ENCODE measurements at places on chromosomes 2 and 18.

GRCh38 chr2:39550701-39551285 is 113.7 kb upstream of the MAP4K3 start:
- H3K27ac ChIP-seq = no peak overlapping the region
- no peak overlapping the region for H3K4me3 ChIP-seq
- H3K4me1 ChIP-seq = peaks cover 9% of the 10 kb centered on the region
- DNase-seq = no peak
- peaks cover 2% of the 10 kb centered on the region for H3K36me3 ChIP-seq

DNA sequence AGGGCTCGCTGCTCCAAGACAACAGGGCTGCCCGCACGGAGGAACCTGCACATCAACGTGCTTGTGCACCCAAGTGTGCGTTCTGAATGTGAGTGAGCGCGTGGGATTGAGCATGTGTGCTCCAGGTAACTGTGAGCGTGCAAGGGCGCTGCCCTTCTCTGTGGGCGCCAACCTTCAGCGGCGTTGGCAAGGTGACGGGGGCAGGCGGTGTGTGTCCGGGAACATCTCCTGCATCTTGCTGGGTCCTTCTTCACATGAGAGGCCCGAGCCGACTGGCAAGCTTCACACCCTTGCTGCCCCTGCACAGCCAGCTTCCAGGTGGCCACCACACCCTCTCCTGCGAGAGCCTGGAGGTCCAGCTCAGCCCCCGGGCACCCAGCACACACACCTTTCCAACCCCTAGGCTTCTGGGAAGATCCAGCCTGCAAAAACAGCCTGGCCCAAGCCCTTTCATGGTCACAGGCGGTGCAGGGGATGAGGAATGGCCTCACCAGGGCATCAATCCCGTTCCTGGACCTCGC is 220.9 kb downstream of the HDAC4 start:
- H3K4me3 ChIP-seq = no peak overlapping the region
- peaks cover 37% of the 10 kb centered on the region for H3K36me3 ChIP-seq
- H3K27ac ChIP-seq = no peak overlapping the region
- peaks cover 32% of the 10 kb centered on the region for H3K4me1 ChIP-seq

DNA sequence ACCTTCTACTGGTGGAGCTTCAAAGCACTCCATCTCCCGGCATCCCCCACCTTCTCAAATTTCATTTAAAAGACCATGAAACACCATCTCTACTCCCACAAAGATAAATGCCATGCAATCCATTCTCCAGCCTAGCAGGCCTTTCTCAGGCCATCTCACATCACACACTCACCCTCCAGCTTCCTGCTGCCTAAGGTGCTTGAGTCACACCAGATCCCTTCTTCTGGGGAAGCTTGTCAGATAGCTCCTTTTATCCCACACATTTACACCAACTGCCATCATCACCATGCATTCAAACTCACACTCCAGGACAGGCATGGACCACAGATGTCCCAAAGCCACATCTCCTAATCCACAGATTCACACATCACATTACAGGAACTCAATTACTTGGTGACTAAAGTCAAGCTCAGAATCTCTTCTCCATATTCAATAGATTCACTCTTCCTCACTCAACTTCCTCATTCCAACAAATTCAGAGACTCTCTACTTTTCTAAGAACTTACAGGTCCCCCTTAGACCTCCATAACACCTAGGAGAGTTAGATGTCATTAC is 292.5 kb downstream of the TNS1 start:
- H3K36me3 ChIP-seq = no peaks in the 10 kb centered on the region
- no peak overlapping the region for H3K4me3 ChIP-seq
- H3K27ac ChIP-seq = peak overlapping the region; percentile 27
- H3K27me3 ChIP-seq = no peaks in the 10 kb centered on the region

GRCh38 chr2:156505696-156506095 is 69.5 kb downstream of the GPD2 start:
- no peaks in the 10 kb centered on the region for H3K36me3 ChIP-seq

GRCh38 chr2:28702415-28702861 is 49.2 kb upstream of the PPP1CB start:
- no peaks in the 10 kb centered on the region for H3K36me3 ChIP-seq
- H3K27me3 ChIP-seq = no peaks in the 10 kb centered on the region
- no peak overlapping the region for H3K4me3 ChIP-seq
- DNase-seq = no peak
- no peak overlapping the region for H3K27ac ChIP-seq

GRCh38 chr2:190553254-190553653 is 18.7 kb upstream of the NEMP2 start:
- DNase-seq = no peak
- H3K27ac ChIP-seq = no peak overlapping the region
- H3K4me1 ChIP-seq = no peaks in the 10 kb centered on the region
- no peaks in the 10 kb centered on the region for H3K27me3 ChIP-seq
- H3K4me3 ChIP-seq = no peak overlapping the region

DNA sequence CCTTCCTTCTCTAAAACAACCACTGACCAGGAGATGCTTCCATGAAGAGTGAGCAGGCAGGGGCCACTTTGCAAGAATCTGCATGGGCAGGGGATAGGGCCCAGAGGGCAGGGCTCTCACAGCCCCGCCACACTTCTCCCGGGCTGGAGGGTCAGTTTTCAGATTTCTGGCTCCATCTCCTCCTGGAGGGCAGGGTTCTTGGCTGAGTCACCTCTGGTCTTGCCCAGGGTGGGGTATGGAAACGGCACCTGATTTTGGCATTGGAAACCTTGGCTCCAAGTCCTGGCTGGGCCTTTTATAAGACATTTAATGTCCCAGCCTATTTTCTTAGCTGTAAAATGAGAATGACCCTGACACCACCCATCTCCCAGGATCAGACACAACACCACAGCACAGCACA is 27.6 kb upstream of the ASPRV1 start:
- H3K4me1 ChIP-seq = peaks cover 2% of the 10 kb centered on the region
- peaks cover 19% of the 10 kb centered on the region for H3K36me3 ChIP-seq
- no peak overlapping the region for H3K27ac ChIP-seq

- peak overlapping the region; percentile 48 for H3K27ac ChIP-seq
- H3K4me3 ChIP-seq = no peak overlapping the region
- H3K27me3 ChIP-seq = no peaks in the 10 kb centered on the region
- H3K36me3 ChIP-seq = no peaks in the 10 kb centered on the region
- no peak for DNase-seq
Measured at GRCh38 chr2:113827426-113827825, 62.5 kb upstream of the ACTR3 start.

GRCh38 chr2:96815326-96816126 is 542 bp upstream of the CNNM3 start:
- peaks cover 44% of the 10 kb centered on the region for H3K4me1 ChIP-seq
- H3K27ac ChIP-seq = peak overlapping the region; percentile 81
- peaks cover 4% of the 10 kb centered on the region for H3K36me3 ChIP-seq
- H3K4me3 ChIP-seq = peak overlapping the region; percentile 75

DNA sequence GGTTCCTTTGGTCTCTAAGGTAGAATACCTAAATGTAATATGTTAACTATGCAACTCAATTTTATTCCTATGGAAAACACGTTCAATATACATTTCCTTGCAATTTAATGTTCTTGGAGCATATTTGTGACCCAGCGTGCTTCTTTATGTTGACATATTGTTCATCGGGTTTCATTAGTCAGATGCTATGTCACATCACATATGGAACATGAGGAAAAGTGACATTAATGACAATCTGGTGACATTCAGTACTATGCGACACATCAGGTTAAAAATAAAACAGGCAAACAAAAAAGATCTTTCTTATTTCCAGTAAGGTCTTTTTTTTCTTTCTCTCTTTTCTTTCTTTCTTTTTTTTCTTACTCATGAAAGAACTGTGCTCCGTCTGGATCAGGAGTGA is 135.6 kb upstream of the SMIM21 start:
- no peak for DNase-seq
- no peaks in the 10 kb centered on the region for H3K36me3 ChIP-seq
- no peaks in the 10 kb centered on the region for H3K4me1 ChIP-seq
- peaks cover 10% of the 10 kb centered on the region for H3K27me3 ChIP-seq
- no peak overlapping the region for H3K4me3 ChIP-seq
- no peak overlapping the region for H3K27ac ChIP-seq

- no peak overlapping the region for H3K4me3 ChIP-seq
- DNase-seq = no peak
- H3K27me3 ChIP-seq = no peaks in the 10 kb centered on the region
- no peaks in the 10 kb centered on the region for H3K36me3 ChIP-seq
- H3K27ac ChIP-seq = no peak overlapping the region
- peaks cover 18% of the 10 kb centered on the region for H3K4me1 ChIP-seq
Measured at GRCh38 chr2:150700666-150701580, 213.5 kb upstream of the RND3 start.

DNA sequence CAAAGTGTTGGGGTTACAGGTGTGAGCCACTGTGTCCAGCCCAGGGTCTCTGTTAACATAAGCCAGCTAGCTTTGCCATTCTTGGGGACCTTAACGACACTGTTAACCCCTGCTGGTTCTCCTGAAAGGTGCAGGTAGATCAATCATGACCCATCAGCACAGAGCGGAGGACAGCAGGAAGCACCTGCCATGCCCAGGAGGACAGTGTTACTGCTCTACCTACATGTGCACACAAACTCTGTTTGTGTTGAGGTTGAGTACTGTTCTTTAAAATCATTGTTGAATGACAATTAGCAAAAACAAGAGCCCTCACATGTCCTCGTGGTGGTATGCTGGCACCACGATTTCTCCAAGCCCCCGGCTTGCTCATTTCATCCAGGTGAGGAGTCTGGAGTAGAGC is 120.9 kb downstream of the FAM210A start:
- H3K4me3 ChIP-seq = no peak overlapping the region
- no peaks in the 10 kb centered on the region for H3K36me3 ChIP-seq
- no peaks in the 10 kb centered on the region for H3K4me1 ChIP-seq
- no peaks in the 10 kb centered on the region for H3K27me3 ChIP-seq
- no peak overlapping the region for H3K27ac ChIP-seq
- no peak for DNase-seq

GRCh38 chr2:58671675-58672074 is 430.6 kb upstream of the FANCL start:
- peaks cover 1% of the 10 kb centered on the region for H3K36me3 ChIP-seq
- no peak overlapping the region for H3K27ac ChIP-seq
- H3K27me3 ChIP-seq = no peaks in the 10 kb centered on the region
- no peaks in the 10 kb centered on the region for H3K4me1 ChIP-seq

GRCh38 chr2:98478907-98479306 is 34.2 kb downstream of the INPP4A start:
- H3K27ac ChIP-seq = no peak overlapping the region
- no peak overlapping the region for H3K4me3 ChIP-seq
- H3K27me3 ChIP-seq = no peaks in the 10 kb centered on the region
- peaks cover 55% of the 10 kb centered on the region for H3K4me1 ChIP-seq

DNA sequence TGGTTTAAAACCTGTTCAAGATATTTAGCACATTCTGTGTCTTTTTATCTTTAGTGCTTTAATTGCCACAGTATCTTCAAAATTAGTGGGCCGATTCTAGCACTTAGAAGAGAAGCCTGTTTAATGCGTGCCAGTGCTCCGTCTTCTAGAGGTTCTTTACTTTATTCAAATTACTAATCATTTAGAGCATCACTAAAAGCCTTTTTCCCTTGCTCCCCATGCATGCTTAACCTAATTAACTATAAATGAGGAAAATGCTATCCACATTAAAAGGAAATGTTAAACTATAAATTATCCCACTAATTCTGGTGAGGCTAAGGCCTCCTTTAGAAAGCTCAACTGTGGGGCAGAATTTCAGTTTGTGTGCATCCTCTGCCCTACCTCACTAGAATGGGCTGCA is 31.5 kb upstream of the INSIG2 start:
- no peak overlapping the region for H3K4me3 ChIP-seq
- no peak for DNase-seq
- H3K27me3 ChIP-seq = peaks cover 87% of the 10 kb centered on the region
- no peaks in the 10 kb centered on the region for H3K36me3 ChIP-seq
- H3K27ac ChIP-seq = no peak overlapping the region
- peaks cover 6% of the 10 kb centered on the region for H3K4me1 ChIP-seq

GRCh38 chr2:224951723-224952481 is 90.4 kb downstream of the DOCK10 start:
- no peak for DNase-seq
- peaks cover 8% of the 10 kb centered on the region for H3K27me3 ChIP-seq
- H3K27ac ChIP-seq = no peak overlapping the region
- H3K4me3 ChIP-seq = no peak overlapping the region
- H3K4me1 ChIP-seq = no peaks in the 10 kb centered on the region
- no peaks in the 10 kb centered on the region for H3K36me3 ChIP-seq

DNA sequence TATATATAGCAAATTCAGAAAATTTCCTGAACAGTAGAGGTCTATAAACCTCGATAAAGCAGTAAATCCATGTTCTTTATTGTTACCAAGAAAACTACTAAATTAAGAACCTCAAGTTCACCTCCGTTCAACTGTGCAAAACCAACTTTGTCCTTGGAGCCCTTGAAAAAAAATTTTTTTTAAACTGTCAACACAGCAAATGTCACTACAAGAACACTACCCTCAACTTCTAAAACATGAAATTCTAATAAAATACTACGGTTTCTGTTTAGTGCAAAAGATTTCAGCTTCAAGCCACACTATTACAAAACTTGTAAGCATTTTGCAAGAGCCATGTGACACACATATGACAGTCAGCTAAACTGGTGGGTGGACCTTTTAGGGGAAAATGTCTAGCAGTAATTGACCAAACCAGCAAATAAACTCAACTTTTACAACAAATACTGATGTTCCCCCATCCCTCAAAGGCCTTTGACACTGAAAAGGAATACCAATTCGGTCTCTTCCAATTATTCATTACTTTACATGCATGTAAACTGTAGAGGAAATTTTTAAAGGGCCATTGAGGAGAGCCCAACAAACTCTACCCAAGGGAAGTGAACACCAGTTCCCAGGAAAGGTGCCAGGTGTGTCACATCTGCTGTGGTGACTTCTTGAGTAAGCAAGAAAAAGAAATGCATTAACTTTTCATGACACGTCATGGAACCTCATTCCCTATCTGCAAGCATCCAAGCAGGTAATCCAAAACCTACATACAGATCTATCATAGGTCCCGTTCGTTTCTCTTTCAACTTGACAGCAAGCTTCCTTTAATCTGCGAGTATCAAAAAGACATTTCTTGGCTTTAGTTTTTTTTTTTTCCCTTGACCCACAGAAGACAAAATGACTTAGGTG is 1.4 kb downstream of the RAB1A start:
- H3K4me1 ChIP-seq = peaks cover 37% of the 10 kb centered on the region
- H3K36me3 ChIP-seq = no peaks in the 10 kb centered on the region
- H3K4me3 ChIP-seq = peak overlapping the region; percentile 99
- DNase-seq = no peak

- no peaks in the 10 kb centered on the region for H3K27me3 ChIP-seq
- no peak for DNase-seq
- H3K27ac ChIP-seq = no peak overlapping the region
- no peaks in the 10 kb centered on the region for H3K36me3 ChIP-seq
Measured at GRCh38 chr2:7672027-7672684, 754.9 kb downstream of the RNF144A start.

DNA sequence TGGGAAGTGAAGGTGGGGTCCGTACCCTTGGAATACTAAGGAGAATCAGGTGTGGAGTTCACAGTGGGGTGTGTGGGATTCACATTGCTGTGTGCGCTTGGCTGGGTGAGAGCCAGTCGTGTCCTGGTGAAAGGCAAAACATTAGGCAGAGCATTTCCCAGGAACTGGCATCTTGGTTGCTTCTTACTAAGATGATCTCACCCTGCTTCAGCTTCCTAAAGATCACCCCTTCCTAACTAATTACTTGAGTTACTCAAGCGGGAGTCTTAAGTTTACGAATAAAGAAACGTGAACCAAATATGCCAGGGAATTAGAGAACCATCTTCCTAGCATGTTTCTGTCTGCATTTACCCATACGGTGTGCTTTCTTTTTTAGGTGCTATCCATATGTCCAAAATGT is 122.9 kb downstream of the NCK2 start:
- no peak for DNase-seq
- H3K36me3 ChIP-seq = peaks cover 2% of the 10 kb centered on the region
- no peaks in the 10 kb centered on the region for H3K27me3 ChIP-seq
- peak overlapping the region; percentile 88 for H3K27ac ChIP-seq
- peaks cover 46% of the 10 kb centered on the region for H3K4me1 ChIP-seq
- H3K4me3 ChIP-seq = no peak overlapping the region

GRCh38 chr2:231392431-231393148 is 2.9 kb upstream of the B3GNT7 start:
- no peak overlapping the region for H3K4me3 ChIP-seq
- H3K27ac ChIP-seq = no peak overlapping the region
- DNase-seq = no peak
- H3K27me3 ChIP-seq = peaks cover 22% of the 10 kb centered on the region
